NCI-H446 treated with DMSO at 0.1 percent for 48 hours (cell line): ENCODE measurements at places on chromosomes 4 and X.
A peak's percentile ranks its signal among the peaks of the same experiment; 100 is the strongest.

- no peak for DNase-seq
Measured at GRCh38 chrX:8403988-8404387, 60.6 kb upstream of the VCX3B start.

GRCh38 chrX:88170553-88170952, 576.5 kb upstream of the CPXCR1 start:
- DNase-seq: no peak

GRCh38 chr4:151034829-151035228, 19.7 kb upstream of the LRBA start:
- DNase-seq: no peak

DNA sequence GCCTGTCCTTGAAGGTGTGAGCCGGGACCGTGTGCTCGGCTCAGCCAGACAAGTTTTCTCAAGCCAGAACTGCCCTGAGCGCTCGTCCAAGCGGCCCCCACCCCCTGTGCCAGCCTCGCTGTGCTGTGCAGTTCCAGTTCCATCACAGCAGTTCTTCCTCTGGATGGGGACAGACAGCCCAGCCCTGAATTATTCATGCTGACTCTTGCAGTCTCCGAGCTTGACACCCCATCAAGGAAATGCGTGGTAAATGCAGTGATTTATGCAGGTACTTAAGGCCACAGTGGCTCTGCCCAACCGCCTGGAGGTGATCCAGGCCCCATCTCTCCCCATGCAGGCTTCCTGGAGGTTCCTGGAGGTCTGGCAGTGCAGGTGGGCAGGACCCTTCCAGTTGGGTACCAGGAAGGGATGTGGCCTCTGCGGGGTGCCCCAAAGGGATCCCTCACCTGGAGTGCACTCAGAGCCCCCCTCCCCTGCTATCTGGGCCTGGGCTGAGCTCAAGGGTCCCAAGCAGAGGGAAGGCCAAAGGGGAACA, 44.8 kb upstream of the HMX1 start:
- DNase-seq: no peak

DNA sequence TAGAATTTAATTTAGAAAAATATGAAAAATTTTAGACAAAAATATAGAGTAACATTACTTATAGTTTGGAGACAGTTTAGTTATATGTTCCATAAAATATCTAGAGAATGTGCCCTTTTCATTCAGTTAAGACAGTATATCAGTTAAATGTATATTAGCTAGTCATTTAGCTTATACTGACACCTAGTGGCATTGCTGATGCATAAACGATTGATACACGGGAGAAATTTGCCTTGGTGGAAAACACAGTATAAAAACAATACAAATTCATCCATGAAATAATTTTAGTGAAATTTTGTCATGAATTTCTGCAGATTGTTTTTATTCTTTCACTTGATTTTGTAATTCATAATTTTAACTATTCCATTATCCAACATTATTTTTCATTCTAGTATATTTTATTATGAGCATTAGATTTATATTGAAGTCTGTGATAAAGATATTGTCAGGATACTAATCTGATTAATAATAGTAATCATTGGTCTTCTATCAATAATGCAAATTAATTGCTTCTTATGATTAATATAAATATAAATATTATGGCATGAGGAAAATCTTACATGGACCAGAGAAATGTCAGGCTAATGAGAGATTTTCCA, 219.0 kb downstream of the TLL1 start:
- peak; percentile 16 for DNase-seq

DNA sequence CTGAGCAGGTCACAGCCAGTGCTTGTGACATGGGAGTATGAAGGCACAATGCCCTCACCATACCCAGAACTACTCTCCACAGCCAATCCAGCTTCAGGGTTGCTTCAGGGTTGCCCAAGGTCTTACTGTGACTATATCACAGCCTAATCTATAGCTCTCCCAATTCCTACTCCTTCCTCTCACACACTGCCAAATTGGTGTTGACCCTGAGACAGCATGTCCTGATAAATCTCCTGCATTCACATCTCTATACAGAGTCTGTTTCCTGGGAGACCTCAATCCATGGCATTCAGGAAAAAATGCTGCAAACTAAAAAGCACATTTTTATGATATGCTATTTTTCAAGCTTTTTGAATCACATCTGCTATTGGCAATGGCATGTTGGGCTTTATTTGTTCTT, 456.7 kb downstream of the GRID2 start:
- DNase-seq: no peak

GRCh38 chr4:32417113-32417704, 1697.0 kb downstream of the PCDH7 start:
- DNase-seq: no peak

DNA sequence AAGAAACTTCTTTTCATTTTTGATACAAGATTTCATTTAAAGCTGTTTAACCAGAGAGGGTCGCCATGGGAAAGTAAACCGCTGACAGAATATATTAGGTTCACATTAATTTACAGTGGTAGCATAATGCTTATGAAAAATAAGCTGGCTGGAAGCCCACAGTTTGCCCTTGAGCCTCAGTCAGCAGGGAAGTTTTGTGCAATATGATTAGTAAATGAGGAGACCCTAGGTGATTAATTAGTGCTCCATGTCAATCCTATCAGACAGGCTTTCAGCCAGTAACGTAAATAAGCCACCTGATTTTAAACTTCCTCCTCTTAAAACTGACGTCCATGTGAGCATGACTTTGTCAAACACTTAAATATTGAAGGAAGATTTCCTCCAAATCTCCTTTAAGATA, 134.2 kb downstream of the TSPAN5 start:
- DNase-seq: no peak

- DNase-seq: no peak
Measured at GRCh38 chr4:161519611-161520010, 644.2 kb downstream of the FSTL5 start.

DNA sequence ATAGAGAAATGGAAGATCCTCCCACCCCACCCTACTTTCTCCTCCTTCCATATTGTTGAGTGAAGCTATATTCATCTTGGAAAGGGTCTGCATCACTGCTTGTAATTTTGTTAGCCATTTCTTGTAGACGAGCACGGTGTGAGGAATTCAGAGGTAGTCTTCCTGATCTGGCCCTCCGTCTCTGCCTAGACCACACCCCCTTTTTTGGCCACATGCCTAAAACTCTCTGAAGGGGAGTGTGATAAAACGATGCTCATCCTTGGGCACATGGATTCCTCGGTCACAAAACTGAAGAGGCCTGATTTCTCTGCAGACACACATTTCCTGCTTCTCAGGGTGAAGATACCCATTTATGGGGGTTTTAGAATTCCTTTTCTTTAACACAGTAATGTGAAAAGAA, 182.8 kb downstream of the LARP7 start:
- no peak for DNase-seq

DNA sequence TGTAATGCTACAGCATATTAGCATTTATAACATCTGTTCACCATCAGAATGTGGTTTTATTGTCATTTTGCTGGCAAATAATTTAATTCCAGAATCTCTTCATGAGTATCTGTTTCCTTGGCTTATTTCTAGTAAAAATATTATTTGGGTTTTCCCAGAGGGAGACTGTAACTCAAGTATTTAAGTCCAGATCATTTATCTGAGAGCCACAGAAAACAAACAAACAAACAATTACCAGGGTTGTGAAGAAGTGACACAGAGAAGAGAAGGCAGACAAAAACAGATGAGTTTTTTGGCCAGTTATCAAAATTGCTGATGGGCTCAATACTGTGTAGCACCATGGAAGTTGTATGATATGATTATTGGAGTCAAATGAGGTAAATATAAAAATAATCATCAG, 515.1 kb downstream of the TECRL start:
- no peak for DNase-seq

- DNase-seq: no peak
Measured at GRCh38 chr4:37627263-37627662, 58.9 kb downstream of the RELL1 start.

DNA sequence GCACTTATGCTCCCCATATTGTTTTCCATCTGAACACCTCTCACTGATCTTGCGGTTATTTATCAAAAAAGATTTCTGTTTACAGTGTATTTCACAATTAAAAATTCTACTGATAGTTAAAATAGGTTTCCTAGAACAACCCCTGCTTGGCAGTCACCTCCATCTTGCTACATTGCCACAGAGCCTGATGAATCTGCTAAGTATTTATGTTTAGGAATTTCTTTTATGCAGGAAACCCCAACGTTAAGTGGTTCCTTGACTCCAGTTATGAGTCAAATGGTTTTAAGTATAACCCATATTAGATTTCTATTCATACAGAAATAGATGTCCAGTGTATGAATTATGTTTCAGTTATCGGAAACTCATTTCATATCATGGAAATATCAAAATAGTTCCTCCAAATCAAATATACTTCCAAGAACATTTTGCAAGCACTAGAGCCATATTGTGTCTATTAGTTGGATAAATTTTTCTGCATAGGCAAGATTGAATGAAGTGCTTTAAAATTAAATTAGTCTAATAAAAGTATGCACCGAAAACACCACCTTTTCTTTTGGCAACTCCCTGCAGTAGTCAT, 20.6 kb downstream of the GALNT7 start:
- no peak for DNase-seq
